ENCODE measurements at places on chromosomes 16 and 17.

GRCh38 chr16:85279825-85280545, 167.7 kb upstream of the CIBAR2 start:
- DNase-seq: no peak

GRCh38 chr16:28494121-28494851, at the start of gene APOBR:
TSS of gene APOBR (plus strand) at chr16:28494643. CDS start at chr16:28494682, 39 bp downstream.
- DNase-seq: peak; percentile 72

- no peak for DNase-seq
Observed at GRCh38 chr17:62627904-62628633, 599 bp downstream of the MRC2 start.

GRCh38 chr17:56610321-56610720, 16.8 kb downstream of the NOG start:
- no peak for DNase-seq

DNA sequence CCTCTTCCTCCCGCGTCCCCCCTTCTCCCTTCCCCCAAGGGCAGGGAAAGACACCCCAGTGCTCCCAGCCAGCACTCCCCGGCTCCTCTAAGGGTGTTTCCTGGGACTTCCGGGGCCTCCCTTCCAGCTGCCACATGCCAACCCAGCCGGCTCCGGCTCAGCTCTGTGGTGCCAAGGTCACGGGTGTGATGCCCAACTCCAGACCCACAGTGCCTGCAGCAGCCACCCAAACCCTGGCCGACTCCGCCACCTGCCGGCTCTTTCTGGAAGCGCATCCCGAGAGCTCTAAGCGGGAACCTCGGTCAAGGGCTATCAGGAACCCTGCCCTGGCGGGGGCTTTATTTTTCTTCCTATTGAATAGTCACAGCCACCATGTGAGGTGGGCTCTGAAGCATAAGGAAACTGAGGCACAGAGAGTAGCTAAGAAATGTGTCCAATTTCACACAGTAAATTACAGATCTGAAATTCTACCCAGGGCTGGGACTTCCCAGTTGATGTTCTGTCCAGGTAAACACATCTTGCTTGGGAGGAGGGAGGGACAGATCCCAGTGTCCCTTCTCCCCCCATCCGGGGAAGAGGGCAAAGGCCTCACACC, 3.3 kb upstream of the PPP1R1B start:
- peak; percentile 75 for DNase-seq

GRCh38 chr16:54128629-54129234, 157.9 kb downstream of the IRX3 start:
- no peak for DNase-seq

- no peak for DNase-seq
Observed at GRCh38 chr17:65750166-65750565, 188.7 kb upstream of the AXIN2 start.

- no peak for DNase-seq
Observed at GRCh38 chr17:7940034-7940433, 8.0 kb downstream of the CNTROB start.

- no peak for DNase-seq
Observed at GRCh38 chr16:14485121-14485551, 144.9 kb downstream of the PARN start.

- no peak for DNase-seq
Observed at GRCh38 chr17:45394091-45394490, 38.6 kb downstream of the ARHGAP27 start.

DNA sequence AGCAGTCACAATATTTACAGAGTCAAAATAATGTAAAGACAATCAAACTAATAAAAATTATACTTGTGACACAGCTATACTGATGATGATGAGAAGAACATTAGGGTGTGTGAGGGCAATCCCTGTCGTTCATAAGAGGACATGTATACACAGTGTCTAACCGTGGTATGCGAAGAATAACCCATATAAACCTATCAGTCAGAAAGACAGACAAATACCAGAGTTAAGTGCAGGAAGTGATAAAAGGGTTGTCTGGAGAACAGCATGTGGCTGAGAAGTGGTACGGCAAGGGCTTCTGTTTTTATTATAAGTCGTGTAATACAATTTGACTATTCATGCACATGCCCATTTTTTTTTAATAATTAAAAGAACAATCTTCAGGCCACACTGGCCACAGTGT, 46.7 kb downstream of the LMF1 start:
- no peak for DNase-seq

GRCh38 chr17:61380836-61381525, 18.7 kb upstream of the TBX2 start:
- no peak for DNase-seq

DNA sequence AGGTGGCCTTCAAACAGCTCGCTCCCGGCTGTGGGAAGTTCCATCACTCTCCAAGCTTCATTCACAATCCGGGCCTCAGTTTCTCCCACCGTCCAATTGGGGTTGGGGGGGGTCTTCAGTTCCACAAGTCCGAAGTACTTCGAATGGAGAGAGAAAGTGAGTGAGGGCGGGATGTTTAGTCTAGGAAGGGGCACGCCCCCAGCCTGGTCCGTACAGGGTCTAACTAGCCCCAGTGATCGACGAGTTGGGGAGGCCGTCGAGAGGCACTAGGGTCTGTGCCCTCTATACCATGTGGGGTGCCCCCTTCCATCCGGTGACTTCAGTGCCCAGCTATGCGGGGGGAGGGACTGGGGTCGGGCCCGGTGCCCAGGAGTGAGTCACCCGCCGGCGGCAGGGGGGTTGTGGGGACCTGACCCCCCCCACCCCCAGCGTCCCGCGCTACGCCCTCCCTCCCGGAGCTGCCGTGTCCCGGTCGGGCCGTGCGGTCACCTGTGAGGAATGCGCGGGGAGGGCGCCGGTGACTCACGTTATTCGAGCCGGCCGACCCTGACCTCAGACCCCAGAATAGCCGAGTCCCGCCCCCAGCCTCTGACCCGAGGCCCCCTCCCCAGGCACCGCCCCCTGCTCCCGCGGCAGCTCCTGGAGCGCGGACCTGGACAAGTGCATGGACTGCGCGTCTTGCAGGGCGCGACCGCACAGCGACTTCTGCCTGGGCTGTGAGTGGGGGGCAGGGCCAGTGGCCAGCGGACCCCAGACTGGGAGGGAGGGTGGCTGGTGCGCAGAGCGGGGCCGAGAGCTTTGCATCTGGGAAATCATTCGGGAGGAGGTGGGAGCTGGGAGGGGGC, 658 bp downstream of the TNFRSF12A start:
- peak; percentile 61 for DNase-seq

- DNase-seq: no peak
Observed at GRCh38 chr16:57944970-57945739, 25.8 kb downstream of the CNGB1 start.

DNA sequence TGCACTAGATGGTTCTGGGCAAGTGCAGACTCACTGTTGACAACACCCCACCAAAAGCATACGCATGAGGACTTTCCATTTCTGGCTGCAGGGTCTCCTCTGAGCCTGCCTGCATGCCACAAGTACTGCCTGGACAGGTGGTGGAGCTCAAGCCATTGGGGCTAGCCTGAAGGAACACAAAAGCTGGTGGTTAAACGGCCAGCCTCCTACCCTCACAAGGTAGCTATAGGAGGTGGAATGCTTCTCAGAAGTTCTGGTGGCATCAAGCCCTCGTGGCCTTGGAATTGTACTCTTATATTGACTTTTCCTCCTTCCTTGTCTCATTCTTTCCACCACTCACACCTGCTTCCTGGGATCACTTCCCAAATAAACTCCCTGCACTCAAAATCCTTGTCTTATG, 56.6 kb upstream of the BCAR1 start:
- no peak for DNase-seq

- no peak for DNase-seq
Observed at GRCh38 chr17:76498876-76499251, 2.4 kb downstream of the RHBDF2 start.

GRCh38 chr17:50672831-50673551, 34.7 kb downstream of the ANKRD40 start:
- no peak for DNase-seq

GRCh38 chr16:12391956-12392355, 411.7 kb downstream of the CPPED1 start:
- no peak for DNase-seq

- no peak for DNase-seq
Observed at GRCh38 chr17:82060001-82060380, 5.6 kb downstream of the DUS1L start.

DNA sequence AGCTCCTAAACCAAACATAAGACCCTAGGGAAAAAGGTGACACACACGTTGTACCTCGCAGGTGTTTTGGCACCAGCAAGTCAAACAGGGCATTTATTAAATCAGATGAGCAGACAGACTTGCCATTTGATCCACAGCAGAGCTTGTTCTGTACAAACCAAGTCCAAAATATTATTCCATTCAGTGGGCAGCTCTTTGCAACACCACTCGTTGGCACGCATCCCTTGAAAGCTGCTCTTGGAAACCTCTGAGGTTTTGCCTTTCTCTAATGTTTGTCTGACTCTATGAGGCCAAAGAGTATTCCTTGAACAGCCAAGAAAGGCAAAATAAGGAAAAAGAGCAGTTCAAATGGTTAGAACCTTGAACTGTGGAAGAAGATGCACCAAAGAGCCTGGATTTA, 12.7 kb downstream of the TMEM100 start:
- DNase-seq: no peak

- no peak for DNase-seq
Observed at GRCh38 chr17:68134046-68134637, 98.6 kb downstream of the KPNA2 start.

GRCh38 chr17:73691321-73691766, 47.1 kb upstream of the SDK2 start:
- DNase-seq: no peak

GRCh38 chr16:61798741-61799140, 237.5 kb downstream of the CDH8 start:
- no peak for DNase-seq

- no peak for DNase-seq
Observed at GRCh38 chr16:46975165-46975564, 1.7 kb upstream of the DNAJA2 start.

GRCh38 chr17:41536741-41537613, 8.9 kb upstream of the KRT19 start:
- DNase-seq: no peak

GRCh38 chr17:6448473-6448872, 4.2 kb downstream of the PIMREG start:
- no peak for DNase-seq

DNA sequence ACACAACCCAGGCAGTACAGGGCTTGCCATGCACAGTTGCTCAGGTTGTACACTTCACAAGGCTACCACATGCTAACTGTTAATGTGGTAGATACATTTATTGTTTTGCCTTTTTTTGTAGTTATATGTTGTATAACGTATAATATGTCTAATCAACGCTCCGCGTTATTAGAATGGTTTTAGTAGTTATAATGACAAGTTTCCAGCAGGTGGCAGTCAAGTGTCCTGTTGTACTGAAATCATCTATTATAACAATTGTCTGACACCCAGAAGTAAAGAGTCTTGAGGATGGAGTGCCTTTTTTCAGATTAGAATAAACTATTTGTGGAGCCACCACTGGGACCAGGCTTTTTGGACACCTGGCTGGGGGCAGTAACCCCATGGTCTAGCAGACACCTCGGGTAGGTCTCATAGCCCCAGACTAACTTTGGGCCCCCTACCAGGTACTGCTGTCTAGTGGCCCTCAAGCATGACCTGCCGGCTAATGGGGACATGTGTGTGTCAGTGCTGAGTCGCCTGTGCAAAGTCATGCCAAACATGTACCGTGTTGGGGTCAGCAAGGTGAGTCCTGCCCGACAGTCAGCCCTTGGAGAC, 32.8 kb downstream of the MYO15A start:
- no peak for DNase-seq

GRCh38 chr17:16478649-16479048, 13.3 kb downstream of the LRRC75A start:
- no peak for DNase-seq

- DNase-seq: no peak
Observed at GRCh38 chr16:48352648-48353390, 32.4 kb downstream of the SIAH1 start.

DNA sequence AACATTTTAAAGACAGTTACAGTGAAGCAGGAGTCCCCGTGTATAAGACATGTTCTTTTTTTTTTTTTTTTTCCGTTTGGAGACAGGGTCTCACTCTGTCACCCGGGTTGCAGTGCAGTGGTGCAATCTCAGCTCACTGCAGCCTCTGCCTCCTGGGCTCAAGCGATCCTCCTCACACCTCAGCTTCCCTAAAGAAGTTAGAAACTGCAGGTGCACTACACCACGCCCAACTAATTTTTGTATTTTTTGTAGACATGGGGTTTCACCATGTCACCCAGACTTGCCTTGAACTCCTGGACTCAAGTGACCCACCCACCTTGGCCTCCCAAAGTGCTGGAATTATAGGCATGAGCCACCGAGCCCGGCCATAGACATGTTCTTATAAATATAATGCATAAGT, 3.0 kb downstream of the EVI2B start:
- DNase-seq: no peak

GRCh38 chr16:17374668-17375255, 96.0 kb downstream of the XYLT1 start:
- no peak for DNase-seq

DNA sequence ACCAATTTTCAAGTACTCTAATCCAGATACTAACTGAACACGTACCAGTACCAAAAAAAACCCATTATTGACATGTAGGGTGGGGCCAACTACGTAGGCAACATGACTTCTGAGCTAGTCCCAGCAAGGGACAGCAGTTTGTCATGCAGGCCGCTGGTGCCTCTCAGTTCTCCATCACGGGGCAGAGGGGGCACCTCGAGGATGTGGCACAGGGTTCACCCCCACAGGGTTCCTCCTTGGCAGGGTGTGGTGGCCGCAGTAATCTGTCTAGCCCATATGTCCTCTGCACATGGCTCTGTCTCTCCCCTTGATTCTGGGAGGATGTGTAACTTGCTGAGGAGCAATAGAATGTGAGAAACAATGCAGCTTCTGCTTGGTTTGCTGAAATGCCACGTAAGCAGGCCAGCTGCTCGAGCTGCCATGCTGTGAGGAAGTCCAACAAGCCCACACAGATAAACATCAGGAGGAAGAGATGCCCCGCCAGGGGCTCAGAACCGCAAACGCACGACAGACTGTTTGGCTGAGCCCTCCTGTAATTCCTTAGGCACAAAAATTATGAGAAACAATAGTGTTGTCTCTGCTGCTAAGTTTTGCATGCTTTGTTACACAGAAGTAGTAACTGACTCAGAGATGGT, 62.4 kb downstream of the NT5M start:
- no peak for DNase-seq

- DNase-seq: no peak
Observed at GRCh38 chr16:12737563-12737962, 66.1 kb downstream of the CPPED1 start.

DNA sequence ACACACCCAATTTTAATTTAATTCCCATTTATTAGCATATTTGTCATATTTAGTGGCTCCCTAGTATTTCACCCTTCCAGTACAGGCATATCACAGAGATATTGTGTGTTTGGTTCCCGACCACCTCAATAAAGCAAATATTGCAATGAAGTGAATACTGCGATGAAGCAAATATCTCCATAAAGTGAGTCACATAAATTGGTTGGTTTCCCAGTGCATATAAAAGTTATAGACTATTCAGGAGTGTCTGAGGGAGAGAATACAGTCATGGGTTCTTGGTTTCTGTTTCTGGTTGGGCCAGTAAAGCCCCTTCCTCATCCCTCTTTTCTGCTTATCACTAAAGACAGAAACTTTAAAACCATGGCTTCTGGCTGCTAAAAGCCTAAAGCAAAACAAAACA, 295.4 kb upstream of the AXIN2 start:
- DNase-seq: no peak
